ENCODE measurements at places on chromosomes 2 and 18. TPM values are rescaled to one million over a fixed set of nuclear protein-coding genes. Genes with fewer than 3 reads are reported as not detected.

Gene ABCG5
- not detected for polyA plus RNA-seq

Gene NEURL3
- 0.22 TPM for polyA plus RNA-seq

Gene KCNG3
- polyA plus RNA-seq = 0.05 TPM

Gene SRD5A2
- polyA plus RNA-seq = not detected

Gene KYNU
- polyA plus RNA-seq = 0.76 TPM

Gene CNNM4
- 38.2 TPM for polyA plus RNA-seq

Gene RPS27A
- polyA plus RNA-seq = 1,898 TPM

Gene PLCD4
- polyA plus RNA-seq = 61.5 TPM

Gene NT5C1B
- polyA plus RNA-seq = not detected

Gene C2orf78
- not detected for polyA plus RNA-seq

Gene HOXD3
- 3.4 TPM for polyA plus RNA-seq

Gene CDCA7
- 13.4 TPM for polyA plus RNA-seq

Gene BOLL
- polyA plus RNA-seq = 3.0 TPM

Gene ATOH8
- 25.6 TPM for polyA plus RNA-seq

Gene ACTR2
- polyA plus RNA-seq = 110 TPM

Gene CNTNAP5
- 0.06 TPM for polyA plus RNA-seq

Gene RUFY4
- polyA plus RNA-seq = 0.13 TPM

Gene C1QL2
- not detected for polyA plus RNA-seq

Gene CYRIA
- polyA plus RNA-seq = 4.3 TPM

Gene PRKAG3
- polyA plus RNA-seq = 44.4 TPM

Gene GAL3ST2
- polyA plus RNA-seq = not detected

Gene TEX44
- polyA plus RNA-seq = not detected

Gene CYS1
- polyA plus RNA-seq = 14.0 TPM

Gene SPR
- 4.4 TPM for polyA plus RNA-seq

Gene DNAJB2
- 97.8 TPM for polyA plus RNA-seq

Gene CYP27A1
- 25.4 TPM for polyA plus RNA-seq

Gene IL18RAP
- 0.14 TPM for polyA plus RNA-seq

Gene NCOA1
- polyA plus RNA-seq = 132 TPM

Gene MPP4
- polyA plus RNA-seq = 0.09 TPM

Gene FOXI3
- 0.09 TPM for polyA plus RNA-seq

Gene CDK5R2
- not detected for polyA plus RNA-seq
